Stimulated activated CD4-positive, alpha-beta T cell treated with anti-CD3 and anti-CD28 coated beads, Interleukin-15, amount 100 ng/mL, for 48 hours (primary cell): ENCODE measurements at places on chromosomes 16 and 17.

DNA sequence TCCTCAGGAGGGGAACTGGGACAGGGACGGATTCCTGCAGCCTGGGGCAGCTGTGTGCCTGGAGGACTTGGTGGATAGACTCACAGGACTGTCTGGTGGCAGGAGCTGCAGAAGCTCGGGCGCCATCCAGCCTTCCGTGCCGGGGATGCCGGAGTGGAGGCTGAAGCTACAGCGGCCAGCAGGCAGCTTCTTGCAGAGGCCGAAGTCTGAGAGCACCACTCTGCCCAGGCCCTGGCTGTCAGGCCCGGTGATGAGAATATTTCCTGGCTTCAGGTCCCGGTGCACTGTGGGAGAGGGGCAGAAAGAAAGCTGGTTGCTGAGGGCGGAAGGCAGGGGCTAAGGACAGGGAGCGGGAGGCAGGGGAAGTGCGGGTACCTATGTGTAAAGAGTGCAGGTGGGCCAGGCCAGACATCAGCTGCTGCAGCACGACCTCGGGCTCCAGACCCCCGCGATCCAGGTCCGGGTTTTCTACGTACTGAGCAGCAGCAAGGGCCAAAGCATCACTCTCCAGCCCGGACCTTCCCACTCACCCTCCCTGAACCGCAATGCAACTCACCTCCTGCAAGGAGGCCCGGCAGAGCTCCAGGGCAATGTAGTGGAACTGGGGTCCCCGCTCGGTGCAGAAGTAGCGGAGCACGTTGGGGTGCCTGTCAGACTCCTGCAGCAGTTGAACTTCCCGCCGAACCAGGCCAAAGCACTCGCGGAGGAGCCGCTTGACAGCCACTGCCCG, 16.1 kb downstream of the PLK1 start:
- DNase-seq = no peak

GRCh38 chr16:88703486-88704309, 2.5 kb downstream of the RNF166 start:
- peak; percentile 53 for DNase-seq

- DNase-seq = no peak
These were observed 46.4 kb upstream of the PIK3R6 start for GRCh38 chr17:8913879-8914278.

DNA sequence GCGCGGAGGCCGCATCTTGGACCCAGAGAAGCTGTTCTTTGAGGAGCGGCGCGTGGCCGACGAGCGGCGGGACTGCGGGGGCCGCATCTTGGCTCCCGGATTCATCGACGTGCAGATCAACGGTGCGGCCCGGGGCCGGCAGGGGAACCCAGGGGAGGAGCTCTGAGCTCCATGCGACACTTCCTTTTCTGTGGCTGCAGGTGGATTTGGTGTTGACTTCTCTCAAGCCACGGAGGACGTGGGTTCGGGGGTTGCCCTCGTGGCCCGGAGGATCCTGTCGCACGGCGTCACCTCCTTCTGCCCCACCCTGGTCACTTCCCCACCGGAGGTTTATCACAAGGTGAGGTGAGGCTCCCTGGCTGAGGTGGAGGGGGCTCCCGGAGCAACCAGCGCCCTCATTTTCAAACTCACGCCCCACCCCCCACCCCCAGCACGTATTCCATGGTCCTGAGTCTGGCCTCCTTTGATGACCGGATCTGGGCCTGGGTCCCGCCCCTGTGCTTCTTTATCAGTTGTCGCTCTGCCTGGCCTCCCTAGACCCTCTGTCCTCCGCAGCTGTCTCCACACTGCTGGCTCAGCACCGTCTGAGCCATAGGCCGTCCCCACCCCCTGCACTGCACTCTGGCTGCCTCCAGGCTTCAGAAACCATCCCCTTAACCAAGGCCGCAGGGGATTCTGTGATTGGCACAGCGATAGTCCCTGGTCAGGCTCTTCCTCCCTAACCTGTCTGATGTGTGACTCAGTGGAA, 787 bp downstream of the AMDHD2 start:
- DNase-seq = no peak

DNA sequence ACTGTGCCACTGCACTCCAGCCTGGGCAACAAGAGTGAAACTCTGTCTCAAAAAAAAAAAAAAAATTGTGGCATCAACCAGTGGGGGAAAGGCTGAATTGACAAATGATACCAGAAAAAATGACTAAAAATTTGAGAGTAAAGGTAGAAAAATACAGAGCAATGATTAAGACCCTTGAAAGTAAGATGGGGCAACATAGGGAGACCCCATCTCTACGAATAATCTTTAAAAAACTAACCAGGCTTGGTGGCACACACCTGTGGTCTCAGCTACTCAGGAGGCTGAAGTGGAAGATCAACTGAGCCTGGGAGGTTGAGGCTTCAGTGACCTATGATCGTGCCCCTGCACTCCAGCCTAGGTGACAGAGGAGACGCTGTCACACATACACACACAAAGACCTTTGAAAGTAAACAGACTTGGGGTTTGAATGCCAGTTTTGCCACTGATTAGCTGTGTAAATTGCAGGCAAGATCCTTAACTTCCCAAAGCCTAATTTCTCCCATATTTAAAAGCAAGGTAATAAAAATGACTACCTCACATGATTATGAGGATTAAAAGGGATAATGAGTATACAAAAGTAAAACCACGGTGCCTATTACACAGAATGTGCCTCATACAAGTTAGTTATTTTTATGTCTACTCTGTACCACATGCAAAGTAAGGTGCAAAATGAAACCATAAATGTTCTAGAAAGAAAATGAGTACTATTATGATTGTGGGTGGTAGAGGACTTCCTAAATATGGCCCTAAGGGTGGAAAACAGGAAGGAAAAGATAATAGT, 21.7 kb upstream of the PAFAH1B1 start:
- DNase-seq = no peak

GRCh38 chr17:62987136-62987535, 21.1 kb downstream of the TANC2 start:
- no peak for DNase-seq

DNA sequence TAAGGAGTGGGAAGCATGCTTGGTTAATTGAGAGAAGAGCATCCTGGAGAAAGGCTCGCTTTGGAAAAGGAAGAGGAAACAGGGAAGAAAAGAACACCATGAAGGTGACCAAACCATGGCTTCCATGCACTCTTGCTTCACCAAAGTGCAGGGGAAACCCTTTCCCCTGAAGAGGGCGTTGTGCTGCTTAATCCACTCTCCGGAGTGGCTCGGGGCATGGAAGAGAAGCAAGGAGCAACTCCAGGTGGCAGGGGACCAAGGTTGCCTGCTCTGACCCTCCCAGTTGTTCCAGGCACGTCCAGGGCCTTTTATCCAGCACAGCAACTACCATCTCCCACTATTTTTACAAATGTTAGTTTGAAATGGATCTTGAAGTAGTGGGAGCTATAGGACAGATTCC, 108.1 kb downstream of the STX8 start:
- no peak for DNase-seq

DNA sequence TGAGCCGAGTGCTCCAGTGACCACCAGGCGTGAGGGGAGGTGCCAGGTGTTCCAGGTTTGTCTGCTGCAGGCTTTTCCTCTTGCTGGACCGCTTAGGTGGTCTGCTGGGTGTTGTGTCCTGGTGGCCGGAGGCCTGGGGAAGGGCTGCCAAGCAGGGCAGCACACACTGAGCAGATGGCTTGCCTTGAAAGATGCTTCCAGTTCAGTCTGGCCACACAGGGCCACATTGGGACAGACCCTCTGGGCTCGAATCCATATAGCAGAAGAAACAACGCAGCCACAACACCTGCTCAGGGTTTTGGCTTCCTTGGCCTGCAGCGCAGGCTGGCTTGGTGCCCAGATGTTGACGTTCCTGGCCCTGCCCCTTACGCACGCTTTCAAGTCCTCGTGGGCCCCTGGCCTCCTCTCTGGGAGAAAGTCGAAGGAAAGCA, 24.8 kb downstream of the GINS2 start:
- no peak for DNase-seq

DNA sequence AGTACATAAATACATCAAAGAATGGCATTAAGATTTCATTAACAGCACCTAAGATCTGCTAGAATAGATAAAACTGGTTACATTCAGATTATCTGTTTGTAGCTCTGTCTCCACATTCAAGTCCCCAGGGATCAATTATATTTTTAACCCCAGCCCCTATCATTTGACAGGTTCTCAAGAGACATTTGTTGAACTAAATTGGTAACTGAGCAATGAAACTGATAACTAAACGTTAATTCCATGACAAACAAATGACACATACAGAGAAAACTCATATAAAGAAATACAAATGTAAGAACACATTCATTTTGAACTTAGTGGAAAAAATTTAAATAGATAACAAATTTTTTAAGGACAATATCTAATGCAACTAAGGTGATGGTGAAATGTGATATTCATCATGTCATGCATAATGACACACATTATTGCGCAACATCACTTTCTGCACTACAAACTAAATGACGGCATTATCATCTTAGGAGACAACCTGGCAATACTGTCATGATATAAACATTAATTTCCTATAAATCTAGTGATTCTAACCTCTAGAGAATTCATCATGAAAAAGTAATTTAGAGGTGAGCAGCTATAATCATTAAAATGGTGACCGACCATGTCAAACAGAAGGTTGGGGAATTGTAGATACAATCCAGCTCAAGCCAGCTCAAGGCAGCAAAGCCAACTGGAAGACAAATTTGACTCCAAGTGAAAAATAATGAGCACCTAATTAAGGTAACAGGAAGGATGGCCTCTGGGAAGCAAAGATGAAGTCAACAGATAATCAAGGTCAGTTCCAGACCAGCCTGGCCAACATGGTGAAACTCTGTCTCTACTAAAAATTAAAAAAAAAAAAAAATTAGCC, 9.5 kb downstream of the ARHGAP17 start:
- no peak for DNase-seq

DNA sequence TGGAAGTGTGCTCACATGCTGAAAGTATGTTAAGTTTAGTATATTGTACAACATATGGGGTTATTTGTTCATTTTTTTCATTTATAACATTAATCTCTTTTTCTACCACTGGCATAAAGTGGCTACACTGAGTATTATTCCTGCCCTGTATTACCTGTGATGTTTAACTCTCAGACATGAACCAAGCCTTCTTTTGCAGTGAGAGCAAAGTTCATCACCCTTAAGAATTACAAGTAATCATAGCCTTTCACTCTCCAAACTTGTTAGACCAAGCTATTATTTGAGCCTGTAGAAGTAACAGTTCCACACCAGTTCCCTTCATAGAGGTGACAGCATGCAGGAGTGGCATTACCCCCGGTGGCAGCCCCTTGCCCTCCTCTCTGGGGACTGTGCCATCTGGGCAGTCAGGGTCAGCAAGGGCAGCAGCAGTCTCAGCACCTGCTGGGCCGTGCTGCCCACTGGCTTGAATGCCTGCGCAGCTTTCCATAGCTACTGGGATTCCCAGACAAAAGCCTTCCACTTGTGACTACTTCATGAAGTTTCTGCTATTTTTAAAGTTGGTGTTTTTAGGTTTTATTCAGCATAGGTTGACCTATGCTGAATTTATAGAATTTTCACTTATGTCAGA, 71.3 kb downstream of the TMC6 start:
- DNase-seq = no peak

GRCh38 chr16:72658888-72659717, 388.8 kb downstream of the ZFHX3 start:
- DNase-seq = no peak

DNA sequence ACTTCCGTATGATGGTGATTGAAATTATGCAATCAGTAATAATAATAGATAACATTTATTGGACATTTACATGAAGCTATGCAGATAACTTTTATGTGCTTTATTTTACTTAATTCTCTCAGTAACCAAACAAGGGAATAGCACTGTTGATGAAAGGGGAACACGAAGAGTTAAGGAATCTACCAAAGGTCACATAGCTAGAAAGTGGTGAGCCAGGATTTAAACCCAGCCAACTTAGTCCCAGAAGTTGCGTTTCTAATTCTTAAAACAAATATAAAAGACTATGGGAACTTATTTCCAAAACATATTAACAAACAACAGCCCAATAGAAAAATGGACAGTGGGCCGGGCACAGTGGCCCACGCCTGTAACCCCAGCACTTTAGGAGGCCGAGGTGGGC, 9.7 kb downstream of the SPNS3 start:
- DNase-seq = no peak

DNA sequence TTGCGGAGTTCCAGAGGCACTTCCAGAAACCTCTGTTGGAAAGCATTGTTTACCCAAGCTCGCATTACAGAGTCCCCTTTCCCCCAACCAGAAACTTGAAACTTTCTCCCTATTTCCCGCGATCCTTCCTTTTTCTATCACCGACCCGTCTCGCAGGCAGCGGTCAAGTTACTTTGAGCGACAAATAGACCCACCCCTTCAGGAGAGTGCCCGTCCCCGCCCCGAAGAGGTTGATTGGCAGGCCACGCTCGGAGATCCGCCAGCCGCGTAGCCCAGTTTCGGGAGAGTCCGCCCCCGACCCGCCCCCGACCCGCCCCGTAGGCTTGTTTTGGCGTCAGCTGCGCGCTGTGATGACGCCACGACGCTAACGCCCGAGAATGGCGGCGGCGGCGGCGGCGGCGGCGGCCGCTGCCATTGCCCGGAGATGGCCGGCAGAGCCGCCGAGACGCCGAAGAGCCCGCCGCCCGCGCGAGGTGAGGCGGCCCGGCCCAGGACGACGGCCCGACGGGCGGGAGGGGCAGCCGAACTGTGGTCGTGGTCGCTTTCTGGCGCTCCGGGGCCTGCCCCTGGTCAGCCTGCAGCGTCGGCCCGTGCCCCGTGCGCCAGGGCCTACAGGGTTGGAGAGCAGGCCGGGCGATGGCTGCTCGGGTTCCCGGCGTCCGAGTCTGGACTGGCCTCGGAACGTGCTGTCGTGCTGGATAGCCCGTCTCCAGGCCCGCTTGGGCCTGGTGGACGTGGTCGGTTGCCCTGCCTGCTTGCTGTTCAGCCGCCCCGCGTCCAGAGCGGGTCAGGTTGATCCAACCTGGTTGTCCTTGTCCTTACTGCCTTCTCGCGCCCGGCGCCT, at the start of gene PSKH1:
PSKH1 (plus strand) TSS at position 356 of the 844 bp plus-strand sequence. CDS start 15,496 bp downstream, outside the sequence.
- DNase-seq = peak; percentile 94

DNA sequence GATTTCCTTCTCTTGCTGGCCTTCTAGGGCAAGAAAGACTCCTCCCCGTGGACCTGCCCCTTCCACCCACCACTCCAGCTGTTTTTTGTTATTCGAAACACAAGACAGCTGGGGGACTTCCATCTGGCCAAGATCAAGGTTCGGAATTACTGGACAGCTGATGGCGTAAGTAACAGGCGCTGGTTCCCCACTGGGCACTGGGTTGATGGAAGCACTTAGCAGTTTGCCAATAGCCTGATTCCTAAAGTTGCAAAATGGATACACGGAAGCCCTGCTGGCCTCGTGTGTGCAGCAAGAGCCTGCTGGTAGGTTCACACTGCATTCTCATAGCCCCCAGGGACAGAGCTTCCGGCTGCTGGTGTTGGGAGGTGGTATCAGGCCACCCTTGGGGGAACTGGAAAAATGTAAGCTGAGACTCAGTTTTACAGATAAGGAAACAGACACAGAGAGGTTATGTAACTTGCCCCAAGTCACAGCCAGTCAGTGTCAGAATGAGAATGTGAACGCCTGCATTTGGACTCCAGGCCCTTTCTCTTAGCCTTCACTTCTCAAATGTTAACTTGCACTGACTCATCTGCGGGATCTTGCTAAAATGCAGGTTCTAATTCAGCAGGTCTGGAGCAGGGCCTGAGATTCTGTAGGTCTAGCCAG, 171.7 kb downstream of the KATNIP start:
- no peak for DNase-seq

- no peak for DNase-seq
These were observed 51.4 kb downstream of the HS3ST3A1 start for GRCh38 chr17:13550291-13550690.
